Naive B cell (primary cell): ENCODE measurements at places on chromosomes 12 and 14.
A peak's percentile ranks its signal among the peaks of the same experiment; 100 is the strongest.

DNA sequence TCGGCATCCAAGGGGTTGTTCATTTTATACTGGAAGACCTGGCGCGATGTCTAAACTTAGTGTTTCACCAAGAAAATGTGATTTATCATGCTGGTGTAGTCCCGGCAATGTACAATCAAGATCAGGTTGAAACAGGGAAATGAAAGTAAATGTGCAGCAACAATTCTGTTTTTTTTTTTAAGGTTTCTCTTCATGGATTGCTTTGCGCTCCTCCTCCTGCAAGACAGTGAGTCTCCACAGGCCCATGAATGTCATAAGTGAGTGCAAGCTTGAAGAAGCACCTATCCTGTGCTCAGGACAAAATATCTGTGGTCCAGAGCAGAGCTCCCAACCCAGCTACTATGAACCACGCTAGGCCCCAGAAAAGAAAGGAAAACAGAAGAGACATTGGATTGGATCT is 143.4 kb downstream of the KCNK10 start:
- DNase-seq = no peak

GRCh38 chr14:33592297-33592696 is 358.6 kb downstream of the EGLN3 start:
- no peak for DNase-seq

DNA sequence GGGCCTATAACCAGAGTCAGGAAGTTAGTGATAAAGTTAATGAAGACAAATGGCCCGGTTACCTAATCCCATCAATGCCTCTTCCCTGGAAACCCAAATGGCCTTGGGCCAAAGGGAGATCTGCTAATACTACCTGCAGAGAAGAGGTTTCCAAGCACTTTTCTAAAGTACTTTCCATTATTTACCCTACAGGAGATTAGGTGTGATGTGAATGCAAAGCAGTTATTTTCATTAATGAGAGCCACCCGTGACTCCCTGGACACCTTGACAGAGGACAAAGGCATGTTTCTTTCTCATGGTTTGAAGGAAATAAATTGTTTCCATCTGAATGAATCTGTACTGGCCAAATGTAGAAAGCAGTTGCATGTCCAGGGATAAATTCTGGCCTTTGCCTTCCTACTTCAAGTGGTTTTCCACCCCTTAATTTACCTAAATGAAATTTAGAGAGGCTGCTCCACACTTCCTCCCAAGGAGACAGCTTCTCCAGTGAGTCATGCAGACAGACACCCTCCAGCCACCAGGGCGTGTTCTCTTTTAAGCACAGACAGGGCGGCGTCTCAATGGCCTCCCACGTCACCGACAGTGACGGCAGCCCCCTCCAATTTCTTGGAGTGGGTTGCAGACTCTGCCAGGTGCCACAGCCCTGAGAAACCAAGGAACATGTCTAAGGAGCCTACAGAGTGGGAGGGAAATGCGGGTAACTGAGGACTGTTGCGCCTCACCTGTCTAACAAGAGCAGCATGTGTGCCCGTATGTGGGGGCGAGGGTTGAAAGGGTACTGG is 43.9 kb upstream of the GNPNAT1 start:
- no peak for DNase-seq

DNA sequence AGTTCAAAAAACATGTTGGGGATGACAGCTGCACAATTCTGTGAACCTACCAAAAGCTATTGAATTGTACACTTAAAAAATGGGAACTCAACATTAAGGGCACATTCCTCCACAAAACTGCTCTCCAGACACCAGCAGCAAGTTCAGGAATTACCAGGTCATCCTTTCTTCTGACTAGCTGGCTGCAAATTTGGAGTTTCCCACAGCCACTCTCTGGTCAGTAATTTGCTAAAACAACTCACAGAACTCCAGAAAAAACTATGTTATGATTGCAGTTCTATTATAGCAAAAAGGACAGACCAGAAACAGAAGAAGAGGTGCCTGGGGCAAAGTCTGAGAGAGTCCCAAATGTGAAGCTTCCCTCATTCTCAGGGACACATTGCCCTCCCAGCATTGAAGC is 20.1 kb upstream of the PLEKHD1 start:
- no peak for DNase-seq

GRCh38 chr12:91883811-91884210 is 261.8 kb downstream of the BTG1 start:
- DNase-seq = no peak

- no peak for DNase-seq
These were observed 69.7 kb downstream of the MGAT4C start for GRCh38 chr12:86186449-86186848.

DNA sequence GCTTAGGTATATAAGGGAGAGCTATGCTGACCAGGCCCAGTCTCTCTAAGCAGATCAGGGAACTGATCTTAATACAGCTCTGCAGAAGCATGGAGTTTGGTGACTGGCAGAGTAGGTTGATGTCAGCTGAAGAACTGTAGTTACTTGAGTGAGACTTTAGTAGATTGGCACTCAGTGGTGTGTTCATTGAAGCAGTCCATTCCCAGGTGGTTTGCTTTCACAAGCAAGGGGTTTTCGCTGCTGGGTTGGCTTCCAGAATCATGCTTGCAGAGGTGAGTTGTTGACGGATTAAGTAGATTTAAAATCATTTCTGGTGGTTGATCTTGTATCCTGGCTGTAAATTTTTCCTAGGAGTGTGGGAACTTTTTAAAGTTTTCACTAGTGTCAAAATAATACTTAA is 6.5 kb upstream of the DHRS7 start:
- DNase-seq = no peak

- DNase-seq = no peak
These were observed 8.1 kb upstream of the LHX5 start for GRCh38 chr12:113479590-113480335.

DNA sequence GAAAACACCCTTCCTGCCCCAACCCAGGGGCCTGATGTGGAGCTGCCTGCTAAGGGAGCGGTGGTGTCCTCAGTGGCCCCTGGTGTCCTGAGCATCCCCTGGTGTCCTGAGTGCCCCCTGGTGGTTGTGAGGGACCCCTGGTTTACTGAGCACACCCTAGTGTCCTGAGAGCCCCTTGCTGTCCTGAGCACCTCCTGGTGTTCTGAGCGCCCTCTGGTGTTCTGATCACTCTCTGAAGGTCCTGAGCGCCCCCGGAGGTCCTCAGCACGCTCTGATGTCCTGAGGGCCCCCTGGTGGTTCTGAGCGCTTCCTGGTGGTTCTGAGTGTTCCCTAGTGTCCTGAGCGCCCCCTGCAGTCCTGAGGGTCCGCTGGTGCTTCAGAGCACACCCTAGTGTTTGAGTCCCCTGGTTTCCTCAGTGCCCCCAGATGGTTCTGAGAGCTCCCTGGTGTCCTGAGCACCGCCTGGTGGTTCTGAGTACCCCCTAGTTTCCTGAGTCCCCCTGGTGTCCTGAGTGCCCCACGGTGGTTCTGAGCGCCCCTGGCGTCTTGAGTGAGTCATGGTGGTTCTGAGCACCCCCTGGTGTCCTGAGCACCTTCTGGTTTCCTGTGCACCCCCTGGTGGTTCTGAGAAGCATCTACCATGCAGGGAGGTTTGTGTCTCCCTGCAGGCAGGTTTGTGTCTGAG is 1004.2 kb downstream of the TMEM121 start:
- DNase-seq = peak; percentile 28

DNA sequence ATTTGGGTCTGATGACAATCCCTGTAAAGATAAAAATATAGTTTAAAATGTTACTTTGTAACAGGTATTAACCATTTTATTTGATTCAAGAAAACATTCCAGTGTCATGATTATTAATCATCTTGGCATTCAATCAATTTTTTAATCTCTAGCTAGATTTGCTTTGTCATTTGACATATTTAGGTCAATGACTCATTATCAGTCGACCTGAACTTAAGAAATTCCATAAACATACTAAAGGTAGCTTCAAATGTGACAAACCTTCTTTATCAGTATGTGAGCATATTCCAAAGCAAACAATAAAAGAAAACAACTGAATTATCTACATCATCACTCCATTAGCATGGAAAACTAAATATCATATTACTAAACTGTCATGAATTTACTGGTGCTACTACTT is 50.8 kb upstream of the CDKL1 start:
- no peak for DNase-seq

DNA sequence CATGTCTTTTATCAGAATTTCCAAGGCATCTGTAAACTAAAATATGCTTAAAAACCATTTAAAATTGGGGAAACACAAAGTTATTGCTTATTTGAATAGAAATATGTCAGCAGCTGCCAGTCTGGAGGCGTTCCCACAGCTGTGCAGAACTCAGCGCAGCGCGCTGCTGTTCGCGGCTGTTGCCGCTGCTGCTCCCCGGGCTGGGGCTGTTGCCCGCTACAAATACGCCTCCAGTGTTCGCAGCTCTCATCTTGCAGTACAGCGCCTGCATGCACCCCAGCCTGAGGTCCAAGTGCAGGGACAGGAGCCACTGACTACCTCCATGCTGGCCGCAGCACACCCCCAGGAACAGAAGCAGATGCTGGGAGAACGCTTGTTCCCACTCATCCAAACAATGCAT is 216.2 kb downstream of the SLC16A7 start:
- DNase-seq = no peak

- DNase-seq = no peak
These were observed 118.8 kb downstream of the TPH2 start for GRCh38 chr12:72057330-72057914.

DNA sequence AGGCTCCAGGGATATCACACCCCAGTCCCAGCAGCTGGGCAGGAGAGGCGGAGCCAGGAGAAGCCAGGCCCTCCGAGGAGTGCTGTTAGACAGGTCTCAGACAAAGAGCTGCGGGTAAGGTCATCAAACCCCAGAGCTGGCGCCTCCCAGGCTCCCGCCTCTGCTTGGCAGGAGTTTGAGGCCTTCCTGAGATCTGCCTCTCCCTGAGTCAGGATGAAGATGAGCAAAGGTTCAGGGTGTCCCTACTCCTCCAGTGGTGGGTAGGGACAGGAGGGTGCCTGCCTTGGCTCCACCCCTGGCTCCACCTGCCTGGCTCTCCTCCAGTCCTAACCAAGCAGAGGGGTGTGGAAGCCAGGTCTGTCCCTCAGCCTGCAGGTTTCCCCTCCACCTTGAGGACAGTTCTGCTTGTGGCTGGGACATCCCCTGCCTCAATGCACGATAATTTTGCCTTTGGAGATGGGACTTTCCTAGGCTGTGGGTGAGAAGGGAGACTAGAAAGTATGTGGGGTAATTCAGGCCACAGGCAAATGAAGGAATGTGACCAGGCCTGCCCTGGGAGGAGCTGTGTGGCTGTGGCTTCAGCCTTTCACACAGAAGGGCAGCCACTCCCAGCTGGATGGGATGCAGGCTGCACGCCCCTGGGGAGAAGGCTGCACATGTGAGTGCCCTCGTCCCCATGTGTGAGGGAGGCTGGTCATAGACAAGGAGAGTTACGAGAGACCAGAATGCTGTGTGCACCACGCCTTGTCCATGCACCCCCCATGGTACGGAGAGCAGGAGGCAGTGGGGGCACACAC is 2.2 kb downstream of the PLEKHG6 start:
- no peak for DNase-seq

DNA sequence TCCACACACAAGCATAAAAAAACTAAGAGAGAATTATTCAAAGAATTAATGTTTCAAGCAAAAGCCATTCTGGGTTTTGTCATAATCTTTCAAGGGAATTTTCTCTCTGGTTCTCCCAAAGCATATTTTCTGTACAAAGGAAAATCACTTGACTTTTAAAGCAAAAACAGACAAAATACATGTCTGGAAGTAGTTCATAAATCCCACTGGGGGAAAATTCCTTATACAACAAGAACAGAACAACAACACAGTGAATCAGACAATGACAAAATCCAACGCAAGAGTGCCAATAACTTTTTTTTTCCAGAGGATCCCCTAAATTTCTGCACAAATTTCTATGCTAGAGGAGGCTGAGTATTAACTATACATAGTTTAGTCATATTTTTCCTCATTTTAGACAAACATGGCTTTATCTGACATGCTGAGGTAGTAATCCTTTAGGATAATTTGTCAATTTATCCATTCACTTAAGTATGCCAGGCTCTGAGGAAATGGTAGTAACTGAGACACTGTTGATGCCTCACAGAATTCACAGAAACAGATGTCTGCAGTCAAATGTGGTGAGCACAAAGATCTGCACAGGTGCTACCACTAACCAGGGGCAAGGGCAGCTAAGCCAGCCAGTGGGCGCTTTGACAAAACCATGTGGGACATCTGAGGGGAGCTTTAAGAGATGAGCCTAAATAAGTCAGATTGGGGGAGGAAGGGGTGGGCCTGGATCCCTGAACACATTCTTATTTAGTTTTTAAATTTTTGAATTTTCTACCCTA is 38.0 kb downstream of the GRIP1 start:
- DNase-seq = no peak

GRCh38 chr12:28602786-28603185 is 412.5 kb downstream of the CCDC91 start:
- no peak for DNase-seq

DNA sequence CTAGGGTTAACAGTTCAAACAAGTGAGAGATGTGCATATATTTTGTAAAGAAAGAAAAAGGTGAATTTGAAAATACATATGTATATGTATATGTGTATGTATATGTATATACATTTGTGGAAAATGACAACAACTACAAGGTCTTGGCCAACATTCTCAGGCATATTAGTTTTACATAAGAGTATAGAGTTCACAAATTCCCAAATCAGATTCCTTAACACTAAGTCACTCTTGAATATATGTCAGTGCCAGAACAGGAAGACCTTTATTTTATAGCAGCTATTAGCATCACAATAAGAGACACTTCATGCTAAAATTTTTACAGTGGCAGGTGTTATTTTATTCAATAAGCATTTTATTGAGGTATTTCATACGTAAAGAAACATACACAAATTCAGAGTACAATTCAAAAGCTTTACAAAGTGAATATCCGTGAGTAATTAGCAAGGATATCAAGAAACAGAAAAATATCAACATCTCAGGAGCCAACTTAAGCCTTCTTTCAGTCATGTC is 179.7 kb downstream of the SLC6A15 start:
- DNase-seq = no peak

DNA sequence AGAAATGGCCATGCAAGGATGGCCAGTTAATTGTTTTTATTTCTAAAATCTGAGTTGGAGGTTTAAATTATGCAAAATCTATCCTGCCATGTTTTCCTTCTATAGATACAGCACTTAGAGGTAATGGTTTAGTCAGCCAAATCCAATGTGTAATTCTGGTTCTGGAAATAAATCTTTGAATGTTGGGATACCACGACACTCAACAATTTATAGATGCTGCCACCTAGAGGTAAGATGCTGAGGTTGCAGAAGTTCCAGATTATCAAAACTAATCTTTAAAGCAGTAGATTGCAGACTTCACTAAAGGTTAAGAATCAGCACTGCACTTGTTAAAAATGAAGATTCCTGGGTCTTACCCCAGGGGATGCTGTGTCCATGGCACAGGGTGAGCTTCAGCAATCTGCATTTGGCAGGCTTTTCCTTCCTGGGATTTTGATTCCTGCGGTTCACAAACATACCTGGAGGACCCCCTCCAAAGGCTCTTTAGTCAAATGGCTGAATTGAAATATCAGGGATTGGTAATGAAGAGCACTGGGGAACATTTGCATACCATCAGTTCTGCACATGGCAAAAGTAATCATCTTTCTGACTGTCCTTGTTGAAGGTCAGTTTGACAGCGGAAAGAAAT is 53.4 kb upstream of the ANO4 start:
- no peak for DNase-seq

GRCh38 chr12:9906873-9907272 is 25.3 kb downstream of the CLEC2A start:
- DNase-seq = peak; percentile 3
